ENCODE measurements at places on chromosomes 2 and 18. TPM values are rescaled to one million over a fixed set of nuclear protein-coding genes. Genes with fewer than 3 reads are reported as not detected.
A peak's percentile ranks its signal among the peaks of the same experiment; 100 is the strongest.

- no peak for DNase-seq
Observed at GRCh38 chr2:28291811-28292440, 100.7 kb upstream of the FOSL2 start.

Gene PTH2R
- not detected for polyA plus RNA-seq

GRCh38 chr2:200467806-200468681 is 41.8 kb downstream of the KCTD18 start:
- no peak for DNase-seq

DNA sequence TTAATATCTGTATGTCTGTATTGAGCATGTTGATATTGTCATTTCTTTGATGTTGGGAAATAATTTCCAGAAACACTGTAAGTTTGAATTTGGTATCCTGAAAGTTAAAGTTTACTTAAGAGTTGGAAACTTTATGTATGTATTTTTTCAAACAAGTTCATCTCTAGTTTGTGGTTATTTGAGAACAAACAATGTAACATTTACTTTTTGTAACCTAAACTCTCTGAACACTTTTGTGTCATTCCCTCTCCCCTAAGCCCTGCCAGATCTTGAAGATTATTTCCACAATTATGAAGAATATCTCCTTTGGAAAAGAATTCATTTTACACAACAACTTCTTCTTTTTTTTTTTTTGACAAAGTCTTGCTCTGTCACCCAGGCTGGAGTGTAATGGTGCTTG is 24.9 kb downstream of the TDRD15 start:
- no peak for DNase-seq

DNA sequence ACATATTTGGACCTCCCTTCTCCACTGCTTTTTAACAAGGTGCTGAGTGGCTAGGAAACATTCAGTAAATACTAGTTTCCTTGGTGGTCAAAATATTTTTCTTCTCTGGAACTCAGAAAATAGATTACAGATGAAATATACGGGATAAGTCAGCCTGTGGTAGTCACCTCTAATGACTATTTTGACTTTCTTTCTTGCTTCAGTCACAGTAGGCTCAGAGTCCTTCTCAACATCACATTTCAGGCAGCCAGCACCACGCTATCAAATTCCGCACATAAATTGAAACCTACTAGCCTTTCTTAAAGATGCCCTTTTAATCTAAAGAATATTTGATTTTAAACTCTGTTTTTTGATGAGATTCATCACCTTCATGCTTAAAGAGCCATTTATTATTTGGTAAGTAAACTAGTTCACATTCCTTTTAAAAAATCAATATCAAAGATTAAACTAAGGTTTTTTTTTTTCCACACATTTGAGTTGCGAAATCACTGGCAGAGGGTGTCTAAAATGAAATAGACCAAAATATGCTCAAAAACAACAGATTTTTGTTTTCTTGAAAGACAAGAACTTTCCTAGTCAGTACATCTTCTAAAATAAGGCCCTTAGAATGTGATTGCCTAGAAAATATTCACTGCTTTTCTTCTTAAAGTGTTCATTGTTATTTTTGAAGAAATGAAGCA is 181.5 kb downstream of the NRXN1 start:
- no peak for DNase-seq

Gene CCT7
- polyA plus RNA-seq, result 239 TPM

GRCh38 chr2:153940511-153940910 is 68.8 kb downstream of the GALNT13 start:
- no peak for DNase-seq

DNA sequence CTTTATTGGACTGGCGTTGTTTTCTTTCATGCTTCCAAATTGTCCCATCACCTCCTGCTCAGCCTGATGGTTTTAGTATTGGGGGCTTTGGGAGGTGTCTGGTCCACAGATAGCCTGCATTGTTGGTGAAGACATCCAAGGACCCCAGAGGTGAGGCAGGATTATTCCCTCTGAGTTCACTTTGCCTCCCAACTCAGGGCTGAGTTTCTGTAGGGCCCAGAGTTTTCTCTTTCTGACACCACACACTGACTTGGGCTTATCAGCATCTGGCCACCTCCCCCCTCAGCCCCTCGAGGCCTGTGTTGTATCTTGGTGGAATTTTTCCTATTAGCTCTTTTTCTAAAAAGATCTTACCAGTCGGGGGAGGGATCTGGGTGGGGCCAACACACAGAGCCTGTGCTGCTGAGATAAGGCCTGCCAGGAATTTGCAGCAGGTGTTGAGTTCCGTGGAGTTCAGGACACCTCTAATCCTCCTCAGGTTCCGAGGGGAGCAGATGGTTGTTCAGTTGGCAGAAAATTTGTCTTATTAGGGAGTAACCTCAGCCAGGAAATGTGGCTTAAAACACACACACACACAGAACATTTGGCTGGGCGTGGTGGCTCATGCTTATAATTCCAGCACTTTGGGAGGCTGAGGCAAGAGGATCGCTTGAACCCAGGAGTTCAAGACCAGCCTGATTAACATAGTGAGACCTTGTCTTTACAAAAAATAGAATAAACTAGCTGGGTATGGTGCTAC is 7.3 kb downstream of the EMILIN2 start:
- DNase-seq, result no peak

Gene E2F6
- polyA plus RNA-seq, result 4.4 TPM

Gene DES
- polyA plus RNA-seq, result not detected

DNA sequence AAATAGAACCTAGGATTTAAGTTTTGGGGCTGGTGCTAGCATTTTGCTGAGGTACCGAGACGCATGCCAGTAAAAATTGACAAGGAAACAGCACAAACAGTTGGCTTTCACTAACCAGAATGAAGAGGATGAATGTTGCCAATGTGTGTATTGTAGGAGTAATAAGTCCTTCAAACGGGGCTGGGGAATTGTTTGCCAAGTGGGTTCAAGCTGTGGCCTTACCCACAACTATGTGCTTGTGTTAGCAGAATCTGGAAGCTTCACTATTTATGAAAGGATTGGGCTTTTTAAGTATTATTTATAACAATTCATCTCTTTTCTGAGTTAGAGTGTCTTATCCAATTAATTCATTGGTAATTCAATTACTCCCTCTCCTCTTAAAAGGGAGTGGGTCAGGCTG is 15.0 kb upstream of the KIF5C start:
- DNase-seq, result no peak

Gene POTEJ
- not detected for polyA plus RNA-seq

DNA sequence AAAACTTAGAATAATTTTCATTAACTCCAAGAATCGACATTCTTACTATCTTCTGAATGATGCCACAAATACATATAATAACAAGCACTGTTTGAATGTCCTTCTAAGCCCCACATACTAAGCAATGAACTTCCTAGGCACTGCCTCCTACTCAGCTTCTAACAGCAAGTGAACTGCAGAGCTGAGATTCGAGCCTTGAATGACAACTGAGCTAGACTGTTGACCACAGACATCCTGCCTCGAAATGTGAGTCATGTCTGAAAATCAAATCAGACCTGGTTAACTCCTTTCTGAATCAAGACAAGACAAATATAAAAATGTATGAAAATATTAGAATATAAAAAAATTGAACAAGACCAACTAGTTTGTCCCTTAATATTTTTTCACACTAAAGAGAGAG is 108.1 kb downstream of the MYT1L start:
- DNase-seq, result no peak

- peak; percentile 19 for DNase-seq
Observed at GRCh38 chr2:157900203-157900602, 24.1 kb upstream of the ACVR1 start.

Gene IL1R1
- 2.6 TPM for polyA plus RNA-seq

Gene PROM2
- polyA plus RNA-seq, result not detected

GRCh38 chr2:237351796-237352195 is 62.2 kb downstream of the COL6A3 start:
- DNase-seq, result no peak

- no peak for DNase-seq
Observed at GRCh38 chr2:182631299-182631698, 84.8 kb upstream of the DNAJC10 start.

Gene RAD51AP2
- polyA plus RNA-seq, result not detected

- DNase-seq, result no peak
Observed at GRCh38 chr2:227853765-227854271, 17.6 kb upstream of the DAW1 start.

DNA sequence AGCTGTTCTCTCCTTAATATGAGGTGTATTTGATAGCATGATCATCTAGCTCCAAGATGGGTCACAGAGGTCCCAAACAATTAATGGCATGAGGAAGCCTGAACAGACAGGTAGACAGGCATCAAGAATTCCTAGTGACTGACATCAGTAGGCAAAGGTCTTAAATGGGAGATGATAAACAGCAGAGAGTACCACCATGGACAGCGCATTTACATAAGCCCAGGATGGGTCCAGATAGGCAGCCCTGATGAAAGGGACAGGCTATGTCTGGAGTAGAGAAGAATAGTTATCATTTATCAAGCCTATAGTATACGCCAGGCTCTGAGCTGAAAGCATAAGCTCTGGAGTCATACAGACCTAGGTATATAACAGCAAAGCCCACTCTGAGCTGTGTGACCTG is 434.7 kb upstream of the SETBP1 start:
- DNase-seq, result no peak

Gene TRIM43
- not detected for polyA plus RNA-seq

DNA sequence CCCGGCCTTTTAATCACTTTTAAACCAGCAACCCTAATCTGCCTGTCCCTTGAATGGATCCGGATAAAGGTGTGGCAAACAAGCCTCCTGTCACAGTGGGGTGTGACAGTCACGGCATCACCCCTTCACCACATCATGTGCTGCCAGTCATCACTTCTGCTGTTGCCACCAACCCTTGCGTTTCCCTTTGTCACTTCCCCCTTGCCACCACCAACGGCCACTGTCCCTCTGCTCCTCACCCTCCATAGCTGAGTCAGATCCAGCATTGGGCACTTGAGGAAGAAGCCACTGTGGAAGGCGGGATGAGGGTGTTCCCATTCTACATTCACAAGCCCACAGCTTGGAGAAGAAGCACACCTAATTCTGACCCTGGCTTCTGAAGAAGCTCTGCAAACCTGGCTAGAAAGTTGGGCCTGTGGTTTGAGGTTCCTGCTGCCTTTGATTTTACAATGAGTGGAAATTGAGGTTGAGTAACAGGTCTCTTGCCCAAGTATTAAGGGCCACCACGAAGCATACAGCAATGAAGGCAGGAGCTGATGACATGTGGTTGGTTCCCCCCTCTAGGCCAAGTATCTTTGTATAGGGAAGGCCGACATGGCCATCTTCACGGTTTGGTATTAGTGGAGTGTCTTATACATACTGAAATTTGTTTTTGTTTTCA is 22.9 kb upstream of the DARS1 start:
- DNase-seq, result peak; percentile 84

GRCh38 chr2:156797832-156798231 is 361.7 kb downstream of the GPD2 start:
- DNase-seq, result no peak

GRCh38 chr18:23238651-23239349 is 103.5 kb downstream of the CABLES1 start:
- no peak for DNase-seq

- no peak for DNase-seq
Observed at GRCh38 chr2:234606896-234607295, 110.0 kb upstream of the ARL4C start.

Gene GTF2A1L
- not detected for polyA plus RNA-seq
